Pancreas (tissue), 10 donors: ENCODE measurements at places on chromosomes 6 and 20.

DNA sequence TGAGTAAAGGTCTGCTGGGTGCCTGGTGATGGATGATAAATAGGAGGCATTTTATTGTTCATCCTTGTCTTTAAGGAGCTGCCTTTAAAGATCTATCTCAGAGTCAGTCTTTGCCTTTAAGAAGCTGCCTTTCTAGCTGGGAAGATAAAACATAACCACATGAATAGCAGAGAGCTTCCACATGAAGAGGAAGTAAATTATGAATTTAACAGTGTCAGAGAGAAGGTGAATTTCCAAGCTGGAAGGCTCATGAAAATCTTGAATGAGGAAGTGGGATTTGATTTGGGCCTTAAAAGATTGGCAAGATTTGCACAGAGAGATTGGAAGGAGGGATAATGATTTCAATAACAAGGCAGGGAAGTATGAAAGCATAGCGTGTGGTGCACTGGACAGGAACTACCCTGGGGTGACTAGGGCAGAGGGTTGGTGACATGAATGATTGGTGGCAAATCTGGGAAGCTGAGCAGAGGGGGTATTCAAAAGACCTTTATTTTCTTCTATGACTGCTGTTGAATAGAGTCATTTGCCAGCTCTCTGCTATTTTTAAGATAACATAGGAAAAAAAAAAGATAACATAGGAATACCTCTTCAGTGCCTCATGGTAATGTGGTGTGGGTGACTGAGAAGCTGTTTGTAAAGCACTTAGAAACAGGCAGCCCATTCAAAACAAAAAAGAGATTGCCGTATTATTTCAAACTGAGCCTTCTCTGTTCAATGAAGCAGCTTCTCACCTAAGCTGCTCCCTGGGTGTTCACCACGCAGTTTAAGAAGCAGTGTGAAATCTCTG lies 591.6 kb downstream of the PKHD1 start:
- DNase-seq: no peak

DNA sequence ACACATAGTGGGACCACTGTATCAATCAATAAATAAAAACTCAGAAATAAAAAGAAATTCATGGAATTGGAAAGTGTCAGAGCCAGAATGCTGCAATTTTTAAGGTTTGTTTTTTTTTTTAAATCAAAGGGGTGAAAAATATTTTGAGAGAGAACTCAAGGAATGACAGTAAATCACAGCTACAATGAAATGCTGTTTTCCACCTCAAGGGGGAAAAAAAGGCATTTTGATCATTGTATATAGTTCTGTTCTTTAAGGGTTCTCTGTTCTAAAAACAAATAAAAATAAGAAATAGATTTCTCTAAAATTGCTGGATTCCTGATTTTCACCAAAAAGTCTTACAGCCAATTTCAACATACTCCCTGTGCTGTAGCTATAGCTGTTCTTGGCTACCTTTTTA lies 24.5 kb downstream of the FAXC start:
- DNase-seq: no peak

DNA sequence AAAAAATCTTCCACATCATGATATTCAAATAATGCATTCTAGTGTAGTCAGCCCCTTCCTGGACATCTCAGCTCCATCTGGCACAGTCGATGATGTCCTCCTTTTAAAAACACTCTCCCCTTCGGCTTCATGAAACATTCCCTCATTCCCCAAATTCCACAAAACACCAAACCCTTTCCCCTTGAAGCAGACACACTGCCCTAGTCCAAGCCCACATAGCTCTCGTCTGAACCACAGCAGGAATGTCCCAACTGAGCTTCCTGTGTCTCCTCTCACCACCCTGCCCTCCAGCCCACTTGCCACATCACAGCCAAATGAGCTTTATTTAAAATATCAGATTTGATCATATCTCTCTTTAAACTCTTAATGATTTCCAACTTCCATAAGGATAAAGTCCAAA lies 106.4 kb upstream of the CARMIL1 start:
- DNase-seq: no peak

- DNase-seq: no peak
These were observed 43.0 kb downstream of the TFAP2B start for GRCh38 chr6:50861692-50862091.

- DNase-seq: no peak
These were observed 24.3 kb upstream of the SCRT2 start for GRCh38 chr20:699811-700338.

DNA sequence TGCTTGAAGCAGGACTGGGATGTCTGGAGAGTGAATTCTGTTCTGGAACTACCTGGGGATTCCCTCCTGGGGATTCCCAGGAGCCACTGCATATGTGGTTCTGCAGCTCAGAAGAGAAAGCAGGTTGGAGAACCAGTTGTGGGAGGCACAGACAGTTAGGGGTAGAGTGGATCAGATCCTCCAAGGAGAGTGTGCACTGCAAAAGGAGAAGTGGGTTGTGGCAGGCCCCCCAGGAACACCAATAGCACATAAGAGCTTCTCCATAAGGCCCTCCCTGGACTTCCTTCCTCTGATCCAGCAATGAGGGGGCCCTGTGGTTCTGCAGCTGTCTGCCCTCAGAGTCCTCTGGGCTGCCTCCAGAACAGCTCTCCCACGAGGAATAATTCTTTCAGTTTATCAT lies 369.2 kb upstream of the CNR1 start:
- no peak for DNase-seq

- DNase-seq: no peak
These were observed 3.9 kb upstream of the LTV1 start for GRCh38 chr6:143839196-143839595.

DNA sequence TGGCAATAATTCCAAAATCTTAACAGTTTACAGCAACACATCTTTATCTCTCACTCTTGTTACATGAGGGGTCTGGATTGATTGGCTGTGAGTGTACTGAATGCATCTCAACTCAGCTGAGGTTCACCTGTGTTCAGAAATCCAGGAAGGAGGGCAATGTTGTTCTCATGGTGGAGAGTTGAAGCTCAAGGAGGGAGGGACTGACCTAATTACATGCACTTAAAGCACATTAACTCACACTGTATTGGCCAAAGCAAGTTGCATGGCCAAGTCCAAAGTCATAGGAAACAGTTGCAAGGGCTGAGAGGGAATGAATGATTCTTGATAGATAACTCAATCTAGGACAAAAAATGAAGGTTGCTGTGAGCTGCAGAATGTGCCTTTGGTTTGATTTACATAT lies 102.2 kb downstream of the DOK5 start:
- DNase-seq: no peak

DNA sequence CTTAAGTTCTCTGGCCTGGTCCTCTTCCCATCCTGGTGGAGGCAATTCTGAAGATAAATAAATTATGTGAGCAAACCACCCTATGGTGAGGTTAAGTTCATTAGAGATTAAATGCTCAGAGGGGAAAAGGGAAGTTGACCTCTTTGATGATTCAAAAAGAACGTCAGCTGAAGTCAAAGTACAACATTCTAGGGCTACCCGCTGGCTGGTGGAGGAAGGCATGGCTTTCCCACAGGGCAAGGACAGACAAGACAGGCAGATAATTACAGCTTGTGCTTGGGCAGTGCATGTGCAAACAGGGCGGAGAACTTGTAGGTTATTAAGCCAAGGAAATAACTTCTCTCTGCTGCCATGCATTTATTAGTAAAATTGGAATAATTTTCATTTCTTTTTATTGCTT lies 91.0 kb upstream of the SLC24A3 start:
- no peak for DNase-seq

- no peak for DNase-seq
These were observed 136.4 kb upstream of the KCNG1 start for GRCh38 chr20:51159303-51159702.

DNA sequence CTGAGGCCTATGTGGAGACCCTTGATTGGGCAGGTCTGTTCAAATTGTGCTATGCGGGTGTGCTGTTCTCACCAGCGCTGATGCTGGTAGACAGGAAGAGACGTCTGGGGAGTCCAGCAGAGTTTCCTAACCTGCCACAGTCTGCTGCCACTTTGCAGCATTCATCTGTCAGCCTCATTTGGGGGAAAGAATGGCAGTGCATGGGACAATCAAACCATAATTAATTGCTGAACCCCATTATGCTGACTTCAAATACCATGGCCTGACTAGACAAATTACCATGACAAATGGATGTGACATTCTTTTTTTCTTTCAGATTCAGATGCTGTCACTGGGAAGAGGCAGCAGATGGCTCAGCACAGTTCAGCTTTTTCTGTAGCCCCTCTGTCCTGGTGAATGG lies 171.4 kb upstream of the SYNDIG1 start:
- DNase-seq: no peak

GRCh38 chr6:903761-904160 lies 210.8 kb upstream of the EXOC2 start:
- no peak for DNase-seq

DNA sequence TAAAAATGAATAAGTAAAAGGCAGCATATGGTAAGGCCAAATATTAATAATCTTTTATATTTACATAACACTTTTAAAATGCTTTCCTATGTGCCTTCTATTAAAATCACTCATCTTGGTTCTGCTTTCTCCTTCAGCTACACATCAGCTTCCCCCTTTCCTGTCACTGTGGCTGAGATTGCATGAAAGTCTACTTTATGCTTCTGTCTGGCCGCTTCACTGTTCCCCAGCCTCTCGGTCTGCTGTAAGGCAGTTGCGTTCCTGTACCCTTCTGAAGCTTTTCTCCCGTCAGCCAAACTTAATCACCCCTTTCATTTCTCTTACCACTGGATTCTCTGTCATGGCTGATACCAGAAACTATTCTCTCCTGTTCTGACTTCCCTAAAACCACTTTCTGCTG lies 34.6 kb downstream of the SOX4 start:
- no peak for DNase-seq

GRCh38 chr20:31839782-31840487 lies 5.5 kb downstream of the FOXS1 start:
- DNase-seq: no peak

GRCh38 chr6:99967052-99967451 lies 27.0 kb downstream of the MCHR2 start:
- no peak for DNase-seq

GRCh38 chr6:701700-702479 lies 9.0 kb upstream of the EXOC2 start:
- no peak for DNase-seq

GRCh38 chr20:37202267-37202943 lies 23.1 kb upstream of the MROH8 start:
- DNase-seq: no peak
